Pons (tissue), 1 donor: ENCODE measurements at places on chromosomes 13 and 19.

DNA sequence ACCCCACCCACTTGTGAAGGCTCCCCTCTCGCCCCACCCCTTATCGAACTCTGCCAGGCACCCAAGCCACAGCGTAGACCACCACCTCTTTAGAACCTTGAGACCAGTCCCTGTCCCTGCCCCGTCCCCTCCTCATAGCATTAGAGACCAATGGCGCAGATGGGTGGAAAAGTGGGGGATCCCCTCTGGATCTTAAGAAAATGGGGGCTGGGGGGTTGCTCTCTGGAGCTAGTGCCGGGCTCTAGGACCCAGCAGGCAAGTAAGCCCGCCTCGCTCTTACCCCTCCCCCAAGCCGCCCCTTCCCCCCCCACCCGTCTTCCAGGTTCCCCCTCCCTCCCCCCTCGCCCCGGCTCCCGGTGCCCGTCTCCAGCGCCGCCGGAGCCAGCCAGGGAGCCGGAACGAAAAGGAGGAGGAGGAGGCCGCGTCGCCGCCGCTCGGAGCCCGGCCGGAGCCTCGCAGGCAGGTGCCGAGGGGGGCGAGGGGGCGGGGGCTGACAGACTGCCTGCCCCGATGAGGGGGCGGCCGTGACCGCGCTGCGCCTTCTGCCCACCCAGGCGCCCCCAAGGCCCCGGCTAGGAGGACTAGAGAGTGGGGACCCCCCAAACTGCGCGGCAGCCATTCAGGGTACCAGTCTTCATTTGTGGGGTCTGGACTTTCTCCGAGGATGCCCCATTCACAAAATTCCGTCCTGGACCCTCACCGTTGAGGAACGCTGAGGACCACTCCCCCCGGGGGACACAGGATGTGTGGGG lies at the start of gene SPRED3:
Gene SPRED3 (plus strand): TSS at position 349 of the 752 bp plus-strand sequence. CDS start 1,606 bp downstream, outside the sequence.
- DNase-seq, result no peak

- no peak for DNase-seq
Measured at GRCh38 chr13:104592127-104592526, 1525.9 kb upstream of the SLC10A2 start.

- no peak for DNase-seq
Measured at GRCh38 chr19:39539165-39539517, 820 bp downstream of the EID2 start.

- DNase-seq, result peak; percentile 44
Measured at GRCh38 chr13:24217601-24218281, 57.2 kb downstream of the SPATA13 start.

DNA sequence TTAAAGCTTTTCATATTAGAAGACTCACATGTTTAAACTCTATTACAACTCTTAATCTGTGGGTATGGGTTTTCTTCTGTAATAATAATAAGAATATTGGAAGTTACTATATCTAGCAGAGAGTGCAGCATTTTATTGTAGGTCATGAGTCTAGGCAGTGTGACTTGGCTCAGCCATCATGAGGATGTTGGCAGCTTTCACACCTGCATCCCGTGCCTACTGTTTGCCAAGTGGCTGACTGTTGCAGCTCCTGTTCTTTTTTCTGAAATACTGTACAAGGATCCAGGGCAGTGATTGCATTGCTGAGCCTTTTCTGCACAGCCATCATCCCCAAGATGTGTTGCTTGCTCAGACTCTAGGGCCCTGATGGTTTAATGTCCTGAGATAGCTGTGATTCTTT lies 47.4 kb downstream of the MTUS2 start:
- no peak for DNase-seq

- DNase-seq, result no peak
Measured at GRCh38 chr19:4844348-4845179, 13.1 kb upstream of the TICAM1 start.

DNA sequence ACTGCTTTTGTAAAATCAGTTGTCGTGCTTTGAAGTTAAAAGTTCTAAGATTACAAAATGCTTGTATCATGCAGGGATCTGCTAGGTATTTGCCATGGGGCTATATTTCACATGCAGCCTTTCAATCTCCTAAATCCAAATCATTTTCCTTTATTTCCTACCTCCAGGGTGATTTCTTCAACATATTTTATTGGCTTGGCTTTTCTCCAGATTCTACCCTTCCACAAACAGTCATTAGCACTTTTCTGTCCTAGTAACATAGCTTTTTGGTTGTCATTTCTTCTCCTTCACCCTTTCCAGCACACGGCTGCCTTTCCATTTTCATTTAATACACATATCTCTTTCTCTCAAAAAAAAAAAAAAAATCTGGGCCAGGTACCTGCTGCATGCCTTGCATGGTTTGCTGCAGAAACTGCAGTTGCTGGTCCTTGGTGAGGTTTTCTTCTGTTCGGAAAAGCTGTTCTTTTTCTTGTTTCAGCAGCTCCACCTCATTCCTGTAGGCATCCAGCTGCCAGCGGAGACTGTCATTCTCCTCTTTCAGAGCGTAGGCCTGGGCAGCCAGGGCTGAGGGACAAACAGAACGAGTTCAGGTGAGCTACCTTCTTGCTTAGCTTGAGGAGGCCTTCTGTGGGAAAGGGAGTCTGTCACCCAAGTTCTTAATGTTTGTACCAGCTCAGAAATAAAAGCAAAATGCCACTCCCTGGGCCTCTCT lies 274.7 kb downstream of the DNAJC15 start:
- no peak for DNase-seq

DNA sequence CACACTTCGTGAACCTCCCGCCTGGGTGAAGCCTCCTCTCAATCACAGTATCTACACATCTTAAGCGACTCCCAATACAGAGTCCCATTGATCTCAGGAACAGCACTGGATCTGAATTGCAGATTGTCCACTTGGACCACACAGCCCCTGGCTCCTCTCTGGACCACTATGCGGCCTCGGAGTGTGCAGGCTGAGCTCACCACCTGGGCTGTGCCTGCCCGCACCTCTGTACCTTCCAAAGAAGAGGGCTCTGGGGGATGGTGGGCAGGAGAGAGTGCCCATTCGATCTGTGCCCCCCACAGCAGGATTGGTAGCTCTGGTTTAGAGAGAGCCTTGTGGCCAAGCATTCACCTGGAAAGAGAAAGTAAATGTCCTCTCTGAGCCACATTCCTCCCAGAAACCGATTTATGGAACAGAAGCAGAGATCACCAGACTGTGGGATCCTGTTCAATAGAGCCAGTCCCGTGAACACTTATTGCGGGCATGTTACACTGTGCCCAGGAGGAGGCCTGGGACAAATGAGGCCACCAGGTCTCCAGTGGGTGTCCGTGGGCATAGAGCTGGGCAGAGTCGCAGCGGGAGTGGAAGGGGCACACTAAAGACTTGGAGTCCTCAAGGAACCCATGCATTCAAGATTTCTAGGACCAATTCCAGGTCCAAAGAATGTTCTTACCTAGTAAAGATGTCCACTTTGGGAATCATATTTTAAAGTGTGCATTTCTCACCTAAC lies 141.6 kb upstream of the SOX1 start:
- DNase-seq, result no peak

DNA sequence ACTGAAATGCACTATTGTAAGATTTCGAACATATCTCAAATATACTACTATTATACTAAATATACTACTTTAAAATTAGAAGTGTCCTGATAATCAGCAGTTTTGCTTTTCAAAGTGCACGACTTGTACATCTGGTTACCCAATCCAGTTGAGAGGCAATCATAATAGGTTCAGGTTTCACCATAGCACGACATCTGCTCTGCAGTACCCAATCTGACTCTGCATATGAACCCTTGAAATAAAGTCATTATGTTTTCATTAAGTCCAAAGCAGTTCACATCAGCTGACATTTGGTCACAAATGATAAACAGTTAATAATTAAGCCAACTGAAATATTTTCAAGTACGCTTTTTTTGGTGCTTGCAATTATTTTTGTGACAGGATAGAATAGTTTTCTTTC lies 90.6 kb downstream of the PCDH9 start:
- DNase-seq, result no peak

GRCh38 chr19:778910-779653 lies 18.2 kb upstream of the PTBP1 start:
- DNase-seq, result no peak

DNA sequence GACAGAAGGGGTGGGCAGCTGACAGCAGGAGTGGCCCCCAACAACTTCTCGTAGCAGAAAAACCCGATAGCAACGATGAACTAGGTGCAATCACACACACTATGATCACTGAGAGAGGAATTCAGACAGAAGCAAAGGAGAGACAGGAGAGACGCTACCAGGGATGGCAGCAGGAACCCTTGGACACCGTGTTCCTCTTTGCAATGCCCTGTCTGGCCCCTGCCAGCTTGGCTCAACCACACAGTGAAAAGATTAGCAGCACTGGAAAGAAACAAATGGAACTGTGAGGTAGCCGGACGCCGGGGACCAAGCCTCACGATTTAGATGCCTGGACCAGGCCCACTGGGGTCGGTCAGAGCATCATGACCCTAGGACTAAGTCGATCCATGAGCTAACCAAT lies 23.6 kb downstream of the DCAF15 start:
- DNase-seq, result no peak

DNA sequence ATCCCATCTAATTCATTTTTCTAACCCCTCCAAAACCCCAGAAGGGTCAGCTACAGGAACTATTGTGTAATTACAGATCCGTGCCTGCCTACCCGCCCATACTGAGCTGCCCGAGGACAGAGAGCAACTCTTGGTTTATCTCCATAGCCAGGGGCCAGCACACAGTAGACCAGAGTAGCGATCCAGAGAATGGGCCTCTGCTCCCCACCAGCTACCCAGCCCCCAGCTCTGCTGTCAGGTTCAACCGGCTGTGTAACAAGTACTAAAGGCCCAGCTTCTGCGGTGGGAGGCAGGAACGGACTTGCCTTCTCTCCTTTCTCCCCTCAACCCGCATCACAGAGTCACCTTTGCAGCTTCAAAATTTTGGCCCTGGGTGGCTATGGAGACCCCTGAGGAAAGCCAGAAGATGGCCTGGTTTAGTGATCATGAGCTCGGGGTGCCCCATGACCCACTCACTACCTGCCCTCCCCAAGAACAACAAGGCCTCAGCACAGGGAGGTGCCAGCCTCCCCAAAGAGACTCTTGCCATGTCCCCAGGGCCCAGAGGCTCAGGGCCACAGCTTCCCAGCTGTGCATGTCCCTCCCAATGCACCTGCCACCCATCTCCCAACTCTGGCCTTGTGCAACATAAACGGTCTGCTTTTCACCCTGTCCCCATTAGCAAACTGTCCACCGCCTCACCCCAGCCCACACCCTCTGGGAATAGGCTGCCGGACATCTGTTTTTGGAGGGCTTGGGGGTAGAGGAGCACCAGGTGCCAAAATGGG lies 5.7 kb downstream of the CALM3 start:
- DNase-seq, result no peak

DNA sequence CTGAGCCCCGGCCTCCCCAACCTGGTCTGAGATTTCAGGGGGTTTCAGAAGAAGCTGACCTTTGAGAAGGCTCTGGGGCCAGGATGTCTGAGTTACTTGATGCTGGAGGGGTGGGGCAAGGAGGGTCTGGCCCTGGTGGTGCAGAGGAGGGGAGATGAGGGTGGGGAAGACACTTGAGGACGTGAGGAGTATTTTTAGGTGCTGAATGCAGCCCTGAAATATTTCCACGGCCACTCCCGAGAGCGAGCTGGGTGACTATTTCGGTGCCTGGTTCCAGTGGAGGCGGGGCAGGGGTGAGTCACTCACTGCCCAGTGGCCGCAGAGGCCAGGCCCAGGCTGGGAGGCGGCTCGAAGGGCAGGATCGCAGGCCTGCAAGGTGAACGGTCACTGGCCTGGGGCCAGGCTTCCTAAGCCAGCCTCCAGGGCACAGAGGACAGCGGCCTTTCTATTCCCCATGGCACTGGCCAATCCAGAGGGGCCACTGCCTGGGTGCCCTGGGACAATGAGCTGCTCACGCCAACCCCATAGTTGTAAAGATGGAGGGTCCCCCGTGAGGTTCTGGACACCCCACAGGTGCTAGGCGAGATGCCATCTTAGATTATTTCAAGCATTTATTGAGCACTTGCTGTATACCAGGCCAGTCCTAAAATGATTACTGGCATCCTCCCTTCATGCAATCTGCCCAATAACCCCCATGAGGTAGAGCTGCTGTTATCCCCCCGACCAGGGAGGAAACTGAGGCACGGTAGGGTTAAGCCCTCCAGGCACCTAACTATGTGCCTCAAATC lies 19.7 kb upstream of the JUND start:
- no peak for DNase-seq

- DNase-seq, result no peak
Measured at GRCh38 chr13:26919311-26919710, 158.7 kb upstream of the GPR12 start.

DNA sequence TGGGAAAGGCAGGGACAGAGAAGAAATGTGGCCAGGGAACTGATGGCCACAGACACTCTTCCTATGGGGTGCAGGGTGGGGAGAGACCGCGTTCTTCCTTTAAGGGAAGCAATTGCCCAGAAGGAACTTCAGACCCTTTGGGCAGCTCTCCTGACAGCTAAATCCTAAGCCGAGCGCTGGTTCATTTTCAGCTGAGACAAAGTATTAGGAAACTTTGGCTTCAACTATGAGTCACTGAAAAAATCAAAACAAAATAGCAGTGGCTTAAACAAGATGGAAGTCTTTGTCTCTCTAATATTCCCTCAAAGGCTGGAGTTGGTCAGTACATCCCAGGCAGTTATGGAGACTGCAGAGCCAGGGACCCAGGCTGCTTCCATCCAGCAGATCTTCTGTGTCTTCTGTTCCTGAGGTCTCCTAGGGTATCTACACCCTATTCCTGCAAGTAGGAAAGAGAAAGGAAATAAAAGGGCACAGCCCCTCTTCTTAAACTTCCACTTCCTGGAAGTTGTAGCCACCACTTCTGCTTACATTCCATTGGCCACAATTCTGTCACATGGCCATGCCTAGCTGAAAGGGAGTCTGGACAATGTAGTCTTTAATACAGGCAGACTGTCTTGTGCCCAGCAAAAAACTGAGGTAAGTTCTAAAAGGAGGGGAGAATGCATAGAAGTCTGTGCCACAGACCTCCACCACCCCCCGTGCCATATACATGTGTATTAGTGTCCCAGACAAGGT lies 163.5 kb downstream of the KATNAL1 start:
- DNase-seq, result no peak

DNA sequence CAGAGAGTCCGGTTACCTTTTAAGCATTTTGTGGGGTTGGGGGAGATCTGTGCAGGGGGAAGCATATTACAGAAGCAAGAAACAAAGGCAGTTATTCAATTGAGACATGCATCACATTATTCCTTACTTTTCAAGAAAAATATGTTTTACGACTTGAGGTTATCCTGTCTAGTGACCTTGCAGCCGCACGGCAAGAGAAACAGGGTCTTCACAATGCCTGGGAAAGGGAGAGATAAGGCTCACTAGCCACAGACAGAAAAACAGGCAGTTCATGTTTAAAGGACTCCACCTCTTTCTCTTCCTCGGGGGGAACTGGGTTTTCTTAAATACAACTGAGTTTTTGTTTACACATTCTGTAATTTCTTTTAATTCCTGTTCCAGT lies 536 bp upstream of the NCR1 start:
- DNase-seq, result no peak
